Tibial nerve (tissue), 4 donors: ENCODE measurements at places on chromosomes 16 and 17. TPM values are rescaled to one million over a fixed set of nuclear protein-coding genes. Genes with fewer than 3 reads are reported as not detected.

- DNase-seq, result no peak
Measured at GRCh38 chr17:31580316-31580705, 188.8 kb downstream of the RAB11FIP4 start.

DNA sequence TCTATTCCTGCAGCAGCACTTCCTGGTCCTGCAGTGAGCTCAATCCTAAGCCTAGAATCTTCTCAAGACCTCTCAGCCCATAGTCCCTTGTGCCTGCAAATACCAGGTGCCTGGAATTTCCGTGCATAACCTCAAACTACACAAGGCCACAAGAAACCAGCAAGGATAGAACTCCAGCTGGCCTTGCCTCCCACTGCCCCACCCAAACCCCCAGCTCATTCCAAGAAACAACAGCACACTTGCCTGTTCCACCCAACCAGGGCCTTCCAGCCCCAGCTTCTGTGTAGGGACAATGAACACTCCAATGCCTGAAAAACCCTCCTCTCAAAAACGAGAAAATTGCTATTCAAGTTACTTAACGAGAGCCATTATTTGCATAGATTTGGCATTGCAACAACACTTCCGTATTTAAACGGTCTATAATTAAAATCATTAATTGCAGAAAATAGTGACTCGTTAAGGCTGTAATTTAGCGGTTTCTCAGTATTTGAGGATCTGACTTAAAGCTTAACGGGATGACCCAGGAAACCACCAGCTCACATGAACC lies 147.0 kb downstream of the C16orf78 start:
- no peak for DNase-seq

GRCh38 chr16:73546341-73546845 lies 498.5 kb upstream of the ZFHX3 start:
- no peak for DNase-seq

- no peak for DNase-seq
Measured at GRCh38 chr16:73268366-73268993, 220.6 kb upstream of the ZFHX3 start.

Gene CD19
- not detected for total RNA-seq

GRCh38 chr17:16322636-16323035 lies 30.6 kb downstream of the CENPV start:
- no peak for DNase-seq
